ENCODE measurements at places on chromosomes 5 and 9.

- no peak for DNase-seq
These were observed 251.4 kb downstream of the CETN3 start for GRCh38 chr5:90158131-90158530.

- DNase-seq = no peak
These were observed 35.4 kb downstream of the PNPLA7 start for GRCh38 chr9:137514691-137515337.

- no peak for DNase-seq
These were observed 2.8 kb downstream of the CACNA1B start for GRCh38 chr9:137880160-137880975.

GRCh38 chr5:94944160-94944559 lies 325.7 kb downstream of the SLF1 start:
- no peak for DNase-seq

DNA sequence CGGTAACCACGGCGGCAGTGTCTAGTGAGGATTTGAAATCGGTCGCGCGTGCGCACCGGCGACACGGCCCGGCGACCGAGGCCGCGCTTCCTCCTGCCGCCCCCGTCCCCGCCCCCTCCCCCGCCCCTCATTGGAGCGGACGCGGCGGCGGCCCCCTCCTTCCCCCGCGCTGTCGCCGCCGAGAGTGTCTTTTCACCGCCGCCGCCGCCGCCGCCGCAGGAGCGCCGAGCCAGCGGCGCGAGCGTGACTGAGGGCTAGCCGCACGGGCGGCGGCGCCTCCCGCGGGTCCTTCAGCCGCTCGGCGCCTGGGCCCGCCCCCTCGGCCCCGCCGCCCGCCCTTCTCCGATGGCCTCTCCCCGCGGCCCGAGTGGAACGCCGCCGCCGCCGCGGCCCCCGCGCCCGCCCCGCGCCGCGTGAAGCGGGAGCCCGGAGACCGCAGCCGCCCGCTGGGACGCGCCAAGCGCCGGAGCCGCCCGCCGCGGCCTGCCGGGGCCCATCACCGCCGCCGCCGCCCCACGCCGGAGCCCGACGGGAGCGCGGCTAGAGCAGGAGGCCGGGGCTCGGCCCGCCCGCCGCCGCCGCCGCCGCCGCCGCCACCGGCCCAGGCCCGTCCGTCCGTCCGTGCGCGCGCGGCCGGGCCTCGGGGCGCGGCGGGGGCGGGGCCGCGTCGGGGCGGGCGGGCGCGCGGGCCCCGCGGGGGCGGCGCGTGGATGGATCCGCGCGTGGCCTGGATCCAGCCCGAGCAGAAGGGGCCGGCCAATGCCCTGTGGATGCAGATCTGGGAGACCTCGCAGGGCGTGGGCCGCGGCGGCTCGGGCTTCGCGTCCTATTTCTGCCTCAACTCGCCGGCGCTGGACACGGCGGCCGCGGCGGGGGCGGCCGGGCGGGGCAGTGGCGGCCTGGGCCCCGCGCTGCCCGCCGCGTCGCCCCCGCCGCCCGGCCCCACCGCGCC lies at the start of gene TENT4A:
TENT4A (plus strand) TSS at position 159 of the 952 bp plus-strand sequence; CDS start at position 711, 552 bp downstream.
- no peak for DNase-seq

- no peak for DNase-seq
These were observed 40.4 kb upstream of the CTNNA1 start for GRCh38 chr5:138712791-138713190.

GRCh38 chr9:5483306-5483705 lies 27.0 kb upstream of the PDCD1LG2 start:
- no peak for DNase-seq

DNA sequence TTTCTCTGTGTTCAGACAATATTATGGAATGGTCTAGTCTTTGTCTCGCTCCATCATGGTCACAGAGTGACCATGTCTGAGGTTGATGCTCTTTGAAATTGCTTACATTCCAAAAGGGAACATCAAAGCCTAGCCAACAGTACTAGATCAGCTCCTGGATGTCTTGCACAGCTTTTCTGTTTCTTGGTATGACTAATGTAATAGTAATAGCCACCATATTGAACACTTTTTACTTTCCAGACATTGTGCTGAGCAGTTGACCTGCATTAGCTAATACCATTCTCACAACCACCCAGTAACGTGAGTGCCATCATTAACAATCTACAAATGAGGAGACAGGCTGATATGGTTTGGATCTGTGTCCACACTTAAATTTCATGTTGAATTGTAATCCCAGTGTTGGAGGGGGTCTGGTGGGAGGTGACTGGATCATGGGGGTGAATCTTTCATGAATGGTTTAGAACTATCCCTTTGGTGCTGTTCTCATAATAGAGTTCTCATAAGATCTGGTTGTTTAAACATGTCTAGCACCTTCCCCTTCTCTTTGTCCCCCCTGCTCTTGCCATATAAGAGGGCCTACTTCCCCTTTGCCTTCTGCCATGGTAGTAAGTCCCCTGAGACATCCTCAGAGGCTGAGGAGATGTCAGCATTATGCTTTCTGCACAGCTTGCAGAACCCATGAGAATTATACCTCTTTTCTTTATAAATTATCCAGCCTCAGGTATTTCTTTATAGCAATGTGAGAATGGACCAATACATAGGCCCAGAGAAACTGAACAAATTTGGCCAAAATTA lies 577.5 kb upstream of the CLINT1 start:
- DNase-seq = no peak

GRCh38 chr5:135181653-135182052 lies 147.6 kb upstream of the PITX1 start:
- DNase-seq = no peak

GRCh38 chr5:180600554-180601041 lies 9.3 kb upstream of the SCGB3A1 start:
- no peak for DNase-seq

GRCh38 chr5:174411479-174411819 lies 312.9 kb upstream of the MSX2 start:
- no peak for DNase-seq

GRCh38 chr9:129391221-129391661 lies 213.2 kb upstream of the IER5L start:
- DNase-seq = no peak

- DNase-seq = no peak
These were observed 28.2 kb downstream of the CACNA1B start for GRCh38 chr9:137905740-137906139.

DNA sequence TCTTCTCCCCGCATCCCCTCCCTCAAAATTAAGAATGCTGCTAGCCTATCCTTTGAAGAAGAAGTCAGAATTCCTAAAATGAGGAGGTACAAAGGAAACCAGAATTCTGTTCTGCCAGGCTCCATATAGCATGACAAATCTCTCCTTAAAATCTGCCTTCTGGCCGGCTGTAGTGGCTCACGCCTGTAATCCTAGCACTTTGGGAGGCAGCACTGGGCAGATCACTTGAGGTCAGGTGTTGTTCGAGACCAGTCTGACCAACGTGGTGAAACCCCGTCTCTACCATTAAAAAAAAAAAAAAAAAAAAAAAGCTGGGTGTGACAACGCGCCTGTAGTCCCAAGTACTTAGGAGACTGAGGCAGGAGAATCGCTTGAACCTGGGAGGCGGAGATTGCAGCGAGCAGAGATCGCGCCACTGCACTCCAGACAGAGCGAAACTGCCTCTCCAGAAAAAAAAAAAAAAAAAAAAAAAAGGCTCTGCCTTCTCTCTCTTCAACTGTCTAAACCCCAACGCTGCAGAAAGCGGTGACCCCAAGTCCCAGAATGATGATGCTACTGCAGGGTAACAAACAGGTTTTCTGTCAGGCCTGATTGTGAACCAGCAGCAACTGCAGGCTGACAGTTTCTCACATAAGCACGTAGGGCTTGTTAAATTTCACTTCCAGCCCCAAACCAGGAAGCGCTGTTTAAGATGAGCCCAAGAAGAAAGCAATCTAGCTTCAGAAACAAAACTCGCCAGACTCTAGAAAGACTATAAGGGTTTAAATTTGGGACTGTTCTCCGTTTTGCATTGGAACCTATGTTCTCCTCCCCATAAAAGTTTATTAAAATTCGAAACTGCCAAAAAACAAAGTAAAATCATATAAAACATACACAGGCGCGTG lies 963 bp upstream of the CAST start:
- no peak for DNase-seq

DNA sequence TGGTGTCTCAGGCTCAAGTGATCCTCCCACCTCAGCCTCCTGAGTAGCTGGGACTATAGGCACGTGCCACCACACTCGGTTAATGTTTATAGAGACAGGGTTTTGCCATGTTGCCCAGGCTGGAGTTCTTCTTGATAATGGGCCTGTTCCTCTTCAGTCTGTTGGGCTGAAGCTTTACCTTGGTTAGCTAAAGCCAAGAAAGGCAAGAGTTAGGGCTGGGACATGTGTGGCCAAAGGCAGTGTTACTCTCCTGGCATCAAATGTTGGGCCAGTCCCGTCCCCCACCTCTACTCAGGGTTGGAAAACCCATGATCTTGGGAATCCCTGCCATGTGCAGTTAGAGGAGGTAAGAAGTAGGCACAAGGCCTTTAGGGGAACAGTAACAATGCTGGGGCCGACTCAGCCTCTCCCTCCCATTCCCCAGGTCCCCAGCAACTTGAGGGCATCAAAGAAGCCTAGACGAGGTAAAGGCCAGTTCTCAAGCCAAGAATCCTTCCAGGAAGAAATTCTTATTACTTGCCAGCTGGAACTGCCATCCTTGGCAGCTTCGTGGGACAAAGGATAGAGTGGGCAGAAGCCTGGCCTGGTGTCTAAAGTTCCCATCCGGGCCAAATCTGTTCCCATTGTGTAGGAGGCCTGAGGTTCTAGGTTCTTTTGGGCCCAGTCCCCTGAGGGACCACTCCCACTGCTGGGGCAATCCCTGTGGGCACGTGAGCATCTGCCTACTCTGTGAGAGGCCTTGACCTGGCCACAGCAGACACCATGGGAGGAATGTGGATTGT lies 4.5 kb downstream of the EGR1 start:
- no peak for DNase-seq

DNA sequence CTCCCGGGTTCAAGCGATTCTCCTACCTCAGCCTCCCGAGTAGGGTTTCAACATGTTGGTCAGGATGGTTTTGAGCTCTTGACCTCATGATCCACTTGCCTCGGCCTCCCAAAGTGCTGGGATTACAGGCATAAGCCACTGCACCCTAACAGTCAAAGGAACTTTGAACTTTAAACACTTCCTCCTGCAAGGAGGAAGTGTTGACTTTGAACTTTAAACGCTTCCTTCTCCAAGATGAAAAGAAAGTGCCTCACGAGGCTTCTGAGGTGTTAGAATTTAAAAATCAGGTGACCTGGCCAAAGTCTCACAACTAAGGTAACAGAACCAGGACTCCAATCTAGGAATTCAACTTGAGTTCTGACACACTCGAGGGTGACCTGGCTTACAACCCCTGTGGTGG lies 150.9 kb downstream of the BRINP1 start:
- DNase-seq = no peak

- no peak for DNase-seq
These were observed 623.2 kb upstream of the FAM174A start for GRCh38 chr5:99911971-99912370.

DNA sequence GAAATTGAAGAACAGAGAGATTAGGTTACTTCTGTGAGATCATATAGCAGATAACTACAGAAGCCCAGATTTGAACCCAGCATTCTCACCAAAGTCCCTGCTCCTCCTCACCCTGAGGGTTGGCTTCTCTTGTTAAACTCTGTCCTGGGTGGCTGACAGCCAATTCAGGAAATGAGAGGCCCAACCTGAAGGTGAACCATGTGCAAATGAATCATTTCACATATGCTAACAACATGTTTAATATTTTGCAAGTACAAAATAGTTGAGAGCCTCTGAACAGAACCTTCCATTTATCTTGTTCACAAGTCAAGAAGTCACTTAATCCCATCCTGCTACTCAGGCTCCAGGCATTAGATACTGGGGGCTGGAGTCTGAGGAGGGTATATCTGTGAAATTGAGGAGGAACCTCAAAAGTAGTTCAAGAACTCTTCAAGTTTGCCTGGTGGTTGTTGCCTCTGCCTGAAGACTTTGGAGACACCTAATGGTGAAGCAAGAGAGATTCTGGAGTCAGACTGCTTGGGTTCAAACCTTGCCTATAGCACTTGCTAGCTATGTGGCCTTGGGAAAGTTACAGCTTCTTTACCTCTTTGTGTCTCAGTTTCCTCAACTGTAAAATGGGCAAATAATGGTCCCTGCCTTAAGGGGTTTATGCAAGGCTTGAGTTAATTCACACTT lies 564.0 kb downstream of the PSAT1 start:
- no peak for DNase-seq

DNA sequence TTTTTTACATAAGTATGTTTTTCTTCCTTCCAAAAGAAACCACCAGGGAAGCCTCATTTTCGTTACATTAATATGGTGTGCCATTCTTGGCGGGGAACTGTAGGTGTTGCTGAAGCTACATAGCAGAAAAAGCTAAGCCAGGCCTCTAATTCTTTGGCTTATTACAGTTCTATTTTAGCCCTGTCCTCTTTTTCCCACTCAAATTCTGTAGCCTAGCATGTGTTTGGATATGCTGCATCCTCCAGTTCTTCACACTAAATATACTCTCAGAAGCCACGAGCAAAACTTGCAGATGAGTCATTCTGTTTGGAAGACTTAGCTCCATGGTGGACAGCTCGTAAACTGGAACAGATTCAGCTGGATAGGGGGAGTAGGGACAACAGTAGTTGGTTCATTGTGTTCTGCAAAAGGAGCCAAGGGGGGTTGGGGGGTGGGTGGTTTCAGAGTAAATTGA lies 369.4 kb downstream of the TMEM161B start:
- DNase-seq = no peak

- no peak for DNase-seq
These were observed 416.9 kb downstream of the MRPS30 start for GRCh38 chr5:45225571-45226031.

GRCh38 chr9:88993871-88994460 lies 2.7 kb downstream of the S1PR3 start:
- no peak for DNase-seq

- no peak for DNase-seq
These were observed 66.3 kb downstream of the MAT2B start for GRCh38 chr5:163571744-163572143.

DNA sequence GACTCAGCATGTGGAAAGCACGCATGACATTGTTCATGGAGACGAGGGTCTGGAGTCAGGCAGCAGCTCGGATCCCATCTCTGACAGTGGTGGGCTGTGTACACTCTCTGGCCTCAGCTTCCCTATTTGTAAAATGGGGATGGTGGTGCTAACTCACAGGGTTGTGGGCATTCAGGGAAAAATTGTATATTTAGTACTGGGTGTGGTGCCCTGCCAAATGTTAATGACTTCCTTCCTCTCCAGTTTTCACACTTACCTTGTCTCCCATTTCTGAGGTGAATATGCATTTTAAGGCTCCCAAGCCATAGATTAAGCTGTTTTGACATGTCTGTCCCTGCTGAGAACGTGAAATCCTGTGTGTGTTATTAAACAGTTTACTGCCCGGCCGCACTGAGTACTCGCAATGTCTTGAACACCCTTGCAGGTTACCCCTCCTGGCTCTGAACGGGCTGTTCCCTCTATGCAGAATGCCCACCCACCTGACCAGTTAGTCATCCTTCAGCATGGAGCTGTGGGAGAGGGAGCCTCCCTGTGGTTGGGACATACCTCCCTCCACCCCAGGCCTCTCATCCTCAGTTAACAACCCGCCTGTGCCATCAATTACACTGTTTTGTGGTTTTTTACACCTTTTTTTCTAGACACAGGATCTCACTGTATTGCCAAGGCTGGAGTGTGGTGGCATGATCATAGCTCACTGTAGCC lies 25.8 kb downstream of the TJP2 start:
- DNase-seq = no peak

All from cortex of kidney (tissue), 1 donor.